ENCODE measurements at places on chromosomes 6 and 20. TPM values are rescaled to one million over a fixed set of nuclear protein-coding genes. Genes with fewer than 3 reads are reported as not detected.

- DNase-seq, result no peak
These were observed 29.7 kb downstream of the MAP7 start for GRCh38 chr6:136520517-136520916.

DNA sequence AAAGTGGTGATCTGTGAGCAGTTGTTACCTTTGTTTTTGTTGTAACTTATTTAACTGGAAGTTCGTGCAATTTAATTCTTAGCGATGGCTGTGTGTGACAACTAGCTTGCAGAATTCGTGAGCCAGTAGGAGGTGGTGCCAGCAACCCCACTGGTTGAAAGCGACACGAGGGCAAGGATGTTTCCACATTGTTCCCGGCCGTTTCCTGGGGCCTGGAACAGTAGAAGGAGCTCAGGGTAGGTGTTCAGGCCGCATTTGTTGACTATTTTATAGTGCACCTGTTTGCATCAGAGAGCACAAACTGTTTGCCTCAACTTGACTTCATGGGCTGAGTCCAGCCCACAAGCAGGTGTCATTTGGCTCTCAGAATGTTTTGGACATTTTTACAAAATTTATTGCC, 112.1 kb upstream of the PTPN1 start:
- DNase-seq, result no peak

DNA sequence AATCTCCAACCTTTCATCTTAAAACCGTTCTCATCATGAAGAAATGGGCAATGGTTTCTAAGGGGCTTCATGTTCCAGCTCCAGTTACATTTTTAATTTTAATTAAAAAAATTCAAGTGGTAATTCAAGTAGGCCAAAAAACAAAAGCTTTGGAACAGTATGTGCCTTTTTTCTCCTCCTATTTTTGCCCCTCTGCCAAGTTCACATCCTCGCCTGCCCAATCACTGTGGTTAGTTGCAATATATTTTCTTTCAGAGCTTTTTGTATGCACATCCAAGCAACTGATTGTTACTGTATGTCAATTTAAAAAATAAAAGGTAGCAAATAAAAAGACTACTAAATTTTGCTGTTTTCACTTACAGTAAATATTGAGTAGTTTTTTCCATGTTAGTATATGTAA, 99.8 kb upstream of the B3GAT2 start:
- no peak for DNase-seq

- DNase-seq, result no peak
These were observed 1.6 kb upstream of the TRAF3IP2 start for GRCh38 chr6:111607279-111607678.

- no peak for DNase-seq
These were observed 25.7 kb upstream of the MLIP start for GRCh38 chr6:54085541-54085940.

GRCh38 chr6:150004783-150005717, 20.3 kb downstream of the RAET1L start:
- peak; percentile 88 for DNase-seq

DNA sequence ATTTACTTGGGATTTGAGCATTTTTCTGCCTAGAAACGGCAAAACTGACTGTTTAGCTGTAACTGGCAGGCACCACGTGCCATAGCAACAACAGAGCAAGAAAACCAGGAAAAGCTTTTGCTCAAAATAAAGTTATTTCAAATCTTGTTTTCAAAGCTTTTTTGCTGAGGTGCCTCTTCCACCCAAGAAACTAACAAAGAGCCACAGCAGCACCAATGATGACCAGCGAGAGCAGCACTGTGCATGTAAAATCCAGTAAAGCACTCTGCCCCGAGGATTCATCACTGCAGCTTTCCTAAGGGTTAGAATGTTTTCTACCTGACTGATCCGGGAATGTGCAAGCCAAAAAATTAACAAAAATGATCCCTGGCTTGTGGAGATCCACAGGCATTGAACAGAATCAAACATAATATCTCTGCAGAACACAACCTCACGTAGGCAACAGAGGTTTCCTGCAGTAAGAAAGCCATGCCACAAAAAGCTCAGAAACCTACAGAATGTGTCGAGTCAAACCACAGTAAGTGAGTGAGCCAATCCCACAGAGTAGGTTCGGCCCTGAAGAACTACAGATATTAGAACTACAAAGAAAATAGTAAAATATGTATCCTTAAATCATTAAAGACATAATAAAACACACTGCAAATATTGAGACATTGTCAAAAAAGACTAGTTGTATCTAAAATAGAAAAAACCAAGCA, 7.4 kb upstream of the ULBP3 start:
- DNase-seq, result no peak

- no peak for DNase-seq
These were observed 41.0 kb downstream of the PSMB9 start for GRCh38 chr6:32895006-32895345.

DNA sequence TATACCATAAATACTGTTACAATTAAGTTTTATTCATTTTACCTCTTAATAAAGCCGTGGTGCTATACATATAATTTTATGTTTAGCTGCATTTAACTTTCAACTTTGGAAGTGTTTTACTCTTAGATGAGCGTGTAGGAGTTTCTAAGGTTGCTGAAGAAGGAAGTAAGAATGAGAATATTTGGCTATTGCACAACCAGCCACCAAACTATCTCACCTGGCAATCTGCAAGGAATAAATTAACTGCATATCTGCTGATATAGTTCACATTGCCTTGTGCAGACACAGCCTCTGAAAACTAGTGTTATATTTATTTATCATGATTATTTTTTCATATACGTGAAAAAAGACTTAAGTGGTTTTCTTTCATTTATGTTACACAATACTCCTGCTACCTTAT, 230.4 kb downstream of the PLCB1 start:
- no peak for DNase-seq

DNA sequence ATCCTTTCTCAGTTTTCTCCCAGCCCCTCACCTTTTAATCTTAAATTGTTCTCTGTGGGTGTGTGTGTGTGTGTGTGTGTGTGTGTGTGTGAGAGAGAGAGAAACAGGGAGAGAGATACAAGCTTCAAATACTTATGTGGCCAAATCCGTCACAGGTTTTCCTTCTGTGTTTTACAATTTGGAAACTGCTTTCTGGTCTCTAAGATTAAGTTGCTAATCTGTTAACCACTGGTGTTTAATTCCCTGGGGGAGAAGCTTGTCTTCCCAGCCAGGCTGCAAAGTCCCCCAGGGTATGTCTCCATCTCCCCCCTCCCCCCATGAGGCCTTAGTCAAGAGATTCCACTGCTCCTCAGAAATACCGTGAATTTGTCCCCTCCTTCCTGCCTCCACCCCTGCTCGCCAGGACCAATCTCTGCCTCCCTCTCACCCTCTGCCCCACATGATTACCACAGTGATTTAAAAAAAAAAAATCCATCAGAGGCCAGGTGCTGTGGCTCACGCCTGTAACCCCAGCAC, 49.0 kb downstream of the RIPOR3 start:
- DNase-seq, result no peak

The ZNF343 gene
- polyA plus RNA-seq, result 5.1 TPM

The SLC22A23 gene
- 0.14 TPM for polyA plus RNA-seq

The SLC32A1 gene
- polyA plus RNA-seq, result not detected

The KHDRBS2 gene
- polyA plus RNA-seq, result not detected

The PSMB9 gene
- polyA plus RNA-seq, result 694 TPM

The ENPP5 gene
- 36.1 TPM for polyA plus RNA-seq

The RWDD1 gene
- 70.4 TPM for polyA plus RNA-seq

The SUMO4 gene
- 0.94 TPM for polyA plus RNA-seq

The MDN1 gene
- polyA plus RNA-seq, result 9.3 TPM

The SPTLC3 gene
- 1.4 TPM for polyA plus RNA-seq
